Osteoblast (primary cell): ENCODE measurements at places on chromosomes 7 and 10.

GRCh38 chr7:86951895-86952294 lies 107.6 kb downstream of the ELAPOR2 start:
- no peaks in the 10 kb centered on the region for H3K36me3 ChIP-seq
- H3K4me1 ChIP-seq: no peaks in the 10 kb centered on the region
- no peak for DNase-seq
- H3K27me3 ChIP-seq: no peaks in the 10 kb centered on the region

DNA sequence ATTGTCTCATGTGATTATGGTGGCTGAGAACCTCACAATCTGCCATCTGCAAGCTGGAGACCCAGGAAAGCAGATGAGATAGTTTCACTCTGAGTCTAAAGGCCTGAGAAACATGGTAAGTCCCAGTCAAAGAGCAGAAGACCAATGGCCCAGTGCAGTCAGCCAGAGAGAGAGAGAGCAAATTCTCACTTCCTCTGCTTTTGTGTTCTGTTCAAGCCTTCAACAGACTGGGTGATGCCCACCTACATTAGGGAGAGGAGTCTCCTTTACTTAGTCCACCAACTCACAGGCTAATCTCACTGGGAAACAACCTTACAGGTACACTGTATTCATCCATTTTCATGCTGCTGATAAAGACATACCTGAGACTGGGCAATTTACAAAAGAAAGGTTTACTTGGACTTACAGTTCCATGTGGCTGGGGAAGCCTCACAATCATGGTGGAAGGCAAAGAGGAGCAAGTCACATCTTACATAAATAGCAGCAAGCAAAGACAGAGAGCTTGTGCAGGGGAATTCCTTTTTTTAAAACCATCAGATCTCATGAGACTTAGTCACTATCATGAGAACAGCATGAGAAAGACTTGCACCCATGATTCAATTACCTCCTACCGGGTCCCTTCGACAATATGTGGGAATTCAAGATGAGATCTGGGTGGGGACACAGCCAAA lies 4.7 kb upstream of the FRMPD2 start:
- H3K27me3 ChIP-seq: peaks cover 3% of the 10 kb centered on the region
- no peak overlapping the region for H3K27ac ChIP-seq
- no peaks in the 10 kb centered on the region for H3K36me3 ChIP-seq
- H3K4me1 ChIP-seq: no peaks in the 10 kb centered on the region
- H3K4me3 ChIP-seq: no peak overlapping the region

DNA sequence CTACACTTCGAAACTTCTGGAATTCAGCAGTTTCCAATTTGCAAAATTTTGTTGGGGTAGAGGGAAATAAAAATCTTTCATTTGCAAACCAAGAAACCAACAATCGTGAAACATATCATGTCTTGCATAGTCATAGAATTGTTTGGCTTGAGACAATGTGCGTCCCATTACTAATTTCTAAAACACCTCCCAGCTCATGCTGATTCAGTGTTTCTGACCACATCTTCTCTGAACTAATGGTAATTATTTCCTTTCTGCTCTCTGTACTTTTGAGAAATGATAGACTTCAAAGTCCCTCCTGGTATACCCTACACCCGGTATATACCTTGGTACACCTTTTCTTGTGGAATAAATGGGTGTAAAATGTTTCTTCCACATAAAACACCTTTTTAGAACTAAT lies 41.8 kb upstream of the TSPAN13 start:
- H3K27ac ChIP-seq: peak overlapping the region; percentile 25
- H3K36me3 ChIP-seq: peaks cover 2% of the 10 kb centered on the region
- peaks cover 45% of the 10 kb centered on the region for H3K4me1 ChIP-seq
- DNase-seq: no peak
- no peaks in the 10 kb centered on the region for H3K27me3 ChIP-seq

- DNase-seq: peak; percentile 82
- H3K36me3 ChIP-seq: no peaks in the 10 kb centered on the region
- no peak overlapping the region for H3K4me3 ChIP-seq
- H3K27me3 ChIP-seq: no peaks in the 10 kb centered on the region
- no peaks in the 10 kb centered on the region for H3K4me1 ChIP-seq
Measured at GRCh38 chr7:84454174-84454959, 259.8 kb upstream of the SEMA3A start.

DNA sequence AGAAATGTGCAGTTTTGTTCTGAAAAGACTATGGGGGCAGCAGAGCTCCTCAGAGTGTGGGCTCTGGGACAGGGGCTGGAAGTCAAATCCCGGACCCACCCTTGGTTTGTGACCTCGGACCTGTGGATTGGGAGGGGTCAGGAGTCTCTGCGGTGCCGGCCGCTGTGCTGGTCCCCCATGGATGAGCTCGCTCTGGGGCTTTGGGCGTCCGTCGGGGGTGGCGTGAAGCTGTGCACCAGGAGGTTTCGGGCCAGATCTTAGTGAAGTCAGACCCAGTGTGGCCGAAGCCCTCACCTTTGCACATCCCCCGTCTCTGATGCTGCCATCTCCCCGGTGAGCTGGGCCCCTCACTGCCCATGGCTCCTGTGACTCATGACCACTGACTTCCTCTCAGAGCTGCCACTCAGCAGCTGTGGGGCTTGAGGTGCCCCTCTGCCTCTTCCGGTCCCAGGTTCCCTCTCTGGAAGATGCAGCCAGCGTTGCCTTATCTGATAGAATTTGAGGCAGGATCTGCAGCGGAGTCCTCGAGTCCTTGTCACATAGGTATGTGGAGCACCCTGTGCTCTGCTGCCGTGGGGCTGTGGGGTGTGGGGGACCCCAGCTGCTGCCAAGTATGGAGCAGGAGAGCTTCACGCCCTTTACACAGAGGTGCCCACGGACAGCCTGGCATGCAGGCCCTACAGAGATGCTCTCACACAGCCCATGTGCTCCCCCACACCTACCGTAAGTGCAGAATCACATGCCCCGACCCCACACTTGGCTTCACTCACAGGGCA lies 11.4 kb upstream of the SCART1 start:
- H3K4me1 ChIP-seq: no peaks in the 10 kb centered on the region
- no peaks in the 10 kb centered on the region for H3K36me3 ChIP-seq
- no peaks in the 10 kb centered on the region for H3K27me3 ChIP-seq
- no peak overlapping the region for H3K4me3 ChIP-seq

- H3K27ac ChIP-seq: no peak overlapping the region
- no peaks in the 10 kb centered on the region for H3K36me3 ChIP-seq
- H3K4me1 ChIP-seq: no peaks in the 10 kb centered on the region
- H3K27me3 ChIP-seq: no peaks in the 10 kb centered on the region
Measured at GRCh38 chr7:135330088-135330487, 96.5 kb downstream of the STRA8 start.

DNA sequence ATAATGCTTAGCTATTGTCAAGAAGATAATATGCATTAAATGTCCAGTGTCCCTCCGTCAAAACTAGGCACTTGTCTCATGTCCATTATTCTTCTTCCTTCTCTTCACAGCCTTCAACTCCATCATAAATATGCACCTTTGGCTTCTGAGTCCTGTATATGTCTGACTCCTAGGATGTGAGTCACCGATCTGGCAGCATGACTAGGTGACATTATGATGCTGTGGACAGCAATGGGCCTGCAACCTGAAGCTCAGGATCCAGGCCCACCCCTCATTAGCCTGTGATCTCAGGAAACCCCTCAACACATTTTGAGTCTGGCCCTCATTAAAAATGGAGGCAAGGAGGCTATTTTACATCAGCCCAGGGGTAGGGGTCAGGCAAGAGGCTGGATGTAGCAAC lies 362.5 kb upstream of the ZMIZ1 start:
- H3K27me3 ChIP-seq: peaks cover 25% of the 10 kb centered on the region
- no peaks in the 10 kb centered on the region for H3K36me3 ChIP-seq
- H3K4me3 ChIP-seq: no peak overlapping the region
- H3K4me1 ChIP-seq: no peaks in the 10 kb centered on the region

GRCh38 chr7:116978006-116978405 lies 24.7 kb downstream of the ST7 start:
- no peak for DNase-seq
- H3K4me1 ChIP-seq: peaks cover 5% of the 10 kb centered on the region
- no peak overlapping the region for H3K4me3 ChIP-seq
